ENCODE measurements at places on chromosomes 11 and 22. TPM values are rescaled to one million over a fixed set of nuclear protein-coding genes. Genes with fewer than 3 reads are reported as not detected.

The OR51B5 gene
- not detected for total RNA-seq

The PGA4 gene
- not detected for total RNA-seq

The KCTD17 gene
- 25.6 TPM for total RNA-seq

The MOV10L1 gene
- total RNA-seq = 5.1 TPM

All from fibroblast of the aortic adventitia (primary cell).